NCI-H1930 (cell line): ENCODE measurements at places on chromosomes 3 and 15.

- no peak for DNase-seq
Observed at GRCh38 chr3:78844307-78844706, 923.5 kb downstream of the ROBO1 start.

- DNase-seq = no peak
Observed at GRCh38 chr3:161567577-161568361, 71.2 kb downstream of the OTOL1 start.

DNA sequence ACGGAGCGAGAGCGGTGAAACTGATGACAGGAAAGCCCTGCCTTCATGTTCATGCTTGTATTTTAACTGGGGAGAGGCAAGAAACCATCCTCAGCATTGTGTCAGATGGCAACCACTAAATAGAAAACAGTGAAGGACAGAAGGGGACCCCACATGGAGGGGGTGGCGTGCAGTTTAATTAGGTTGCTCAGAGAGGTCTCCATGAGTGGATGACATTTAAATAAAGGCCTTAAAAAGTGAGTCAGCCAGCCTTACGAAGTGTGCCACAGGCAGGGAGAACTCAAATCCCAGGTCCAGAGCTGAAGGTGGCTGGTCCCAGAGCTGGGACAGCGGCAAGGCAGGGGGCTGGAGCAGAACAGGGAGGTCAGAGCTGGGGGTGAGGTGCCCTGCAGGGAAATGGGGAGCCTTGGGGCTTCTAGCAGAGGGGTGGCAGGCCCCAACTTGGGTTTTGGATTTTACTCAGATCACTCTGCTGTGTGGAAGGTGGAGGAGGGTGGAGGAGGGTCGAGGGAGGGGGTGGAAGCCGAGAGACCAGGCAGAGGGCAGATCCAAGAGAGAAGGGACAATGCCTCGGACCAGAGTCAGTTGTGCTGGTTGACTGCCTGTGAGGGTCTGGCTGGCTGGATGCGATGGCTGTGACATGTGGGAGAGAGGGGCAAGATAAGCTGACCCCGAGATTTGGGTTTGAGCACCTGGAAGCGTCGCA, 73.7 kb downstream of the KLF13 start:
- no peak for DNase-seq

- DNase-seq = peak; percentile 53
Observed at GRCh38 chr3:195860456-195860855, 47.9 kb downstream of the TNK2 start.

DNA sequence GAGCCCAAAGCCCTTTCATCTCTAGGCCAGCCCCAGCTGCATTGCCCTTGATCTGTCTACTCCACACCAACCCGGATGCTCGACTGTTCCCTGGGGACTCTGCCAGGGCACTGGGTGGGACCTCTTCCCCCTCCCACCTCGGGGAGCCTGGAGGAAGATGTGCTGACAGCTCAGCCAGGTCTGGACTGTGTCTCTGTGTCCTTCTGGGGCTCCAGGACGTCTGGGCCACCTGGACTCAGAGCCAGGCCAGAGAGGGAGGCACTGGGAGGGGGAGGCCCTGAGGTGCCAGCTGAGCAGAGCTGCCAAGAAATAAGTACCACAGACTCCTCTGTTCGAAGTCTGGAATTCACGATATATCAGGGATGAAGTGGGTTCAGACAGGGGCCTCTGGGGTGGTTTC, 5.8 kb upstream of the HCN4 start:
- no peak for DNase-seq

- DNase-seq = no peak
Observed at GRCh38 chr3:59436164-59436958, 386.5 kb upstream of the CFAP20DC start.

- no peak for DNase-seq
Observed at GRCh38 chr15:93943586-93943985, 287.8 kb upstream of the MCTP2 start.

DNA sequence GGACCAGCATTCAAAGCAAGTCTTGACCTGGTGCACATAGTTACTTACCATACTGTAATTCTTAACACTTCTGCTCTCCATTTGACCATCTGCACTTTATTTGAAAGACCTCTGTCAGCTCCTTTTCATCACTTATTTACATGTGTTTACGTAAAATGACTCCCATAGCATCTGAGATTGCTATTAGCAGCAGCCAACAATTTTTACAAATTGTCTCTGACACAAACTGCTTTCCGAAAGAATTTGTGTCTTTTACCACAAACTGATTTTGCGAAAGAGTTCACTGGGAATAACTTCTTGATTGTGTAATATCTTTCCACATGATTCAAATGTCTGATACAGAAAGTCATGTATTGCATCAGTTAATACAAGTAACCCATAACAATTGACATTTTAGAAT, 144.1 kb upstream of the PEX5L start:
- DNase-seq = no peak

- DNase-seq = no peak
Observed at GRCh38 chr3:14862661-14863230, 44.0 kb downstream of the FGD5 start.

GRCh38 chr3:158768361-158768787, 33.5 kb upstream of the MFSD1 start:
- DNase-seq = no peak

GRCh38 chr15:67396114-67396513, 124.8 kb upstream of the C15orf61 start:
- DNase-seq = no peak

GRCh38 chr3:174596447-174596982, 262.6 kb upstream of the NAALADL2 start:
- no peak for DNase-seq

DNA sequence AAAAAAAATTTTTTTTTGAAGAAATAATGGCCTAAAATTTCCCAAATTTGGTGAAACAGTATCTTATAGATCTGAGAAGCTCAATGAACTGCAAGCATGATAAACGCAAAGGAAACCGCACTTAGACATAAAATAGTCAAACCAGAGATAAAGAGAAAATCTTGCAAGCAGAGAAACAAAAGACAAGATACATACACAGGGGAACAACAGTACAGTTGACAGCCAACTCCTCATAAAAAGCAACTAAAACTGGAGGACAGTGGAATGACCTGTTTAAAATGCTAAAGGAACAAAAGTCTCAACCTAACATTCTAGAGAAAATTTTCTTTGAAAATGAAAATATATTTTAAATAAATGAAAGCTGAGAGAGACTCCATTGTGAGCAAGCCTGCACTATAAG, 107.5 kb downstream of the RASA2 start:
- DNase-seq = no peak

DNA sequence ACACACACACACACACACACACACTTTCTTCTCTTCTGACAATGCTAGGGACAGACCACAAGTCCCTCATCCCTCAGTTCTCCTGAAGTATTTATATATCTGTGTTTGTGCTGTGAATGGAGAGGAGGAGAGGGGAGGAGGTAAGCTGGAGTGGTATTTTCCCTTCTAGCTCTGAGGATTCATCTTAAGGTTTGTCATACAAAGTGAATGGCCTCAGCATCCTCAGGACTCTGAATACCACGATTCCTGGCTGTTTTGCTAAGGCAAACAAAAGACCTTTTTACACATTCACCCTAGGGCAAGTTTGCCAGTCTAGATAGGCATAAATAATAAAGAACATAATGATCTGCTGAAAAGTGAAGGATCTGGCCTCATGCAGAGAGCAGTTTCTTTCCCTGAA, 65.7 kb upstream of the CHMP2B start:
- no peak for DNase-seq

- DNase-seq = no peak
Observed at GRCh38 chr3:162933656-162934055, 1437.0 kb downstream of the OTOL1 start.

DNA sequence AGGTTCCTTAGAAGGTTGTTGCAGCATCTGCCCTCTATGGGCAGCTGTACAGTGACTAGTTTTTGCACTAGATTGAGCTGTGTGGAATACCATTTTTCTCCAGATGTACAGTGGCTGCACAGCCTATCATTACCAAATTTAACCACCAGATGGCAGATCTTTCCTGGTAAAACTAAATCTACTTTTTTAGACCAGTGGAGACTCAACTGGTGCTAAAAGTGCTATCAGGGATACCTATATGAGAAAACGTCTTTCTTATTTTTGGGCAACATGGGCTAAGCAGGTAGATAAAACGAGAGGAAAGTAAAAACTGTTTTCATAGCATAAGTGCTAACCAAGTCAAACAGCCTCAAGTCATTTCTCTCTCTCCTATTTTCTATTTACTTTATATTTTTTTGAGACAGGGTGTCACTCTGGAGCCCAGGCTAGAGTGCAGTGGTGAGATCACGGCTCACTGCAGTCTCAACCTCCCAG, 21.2 kb downstream of the IGSF10 start:
- peak; percentile 32 for DNase-seq

DNA sequence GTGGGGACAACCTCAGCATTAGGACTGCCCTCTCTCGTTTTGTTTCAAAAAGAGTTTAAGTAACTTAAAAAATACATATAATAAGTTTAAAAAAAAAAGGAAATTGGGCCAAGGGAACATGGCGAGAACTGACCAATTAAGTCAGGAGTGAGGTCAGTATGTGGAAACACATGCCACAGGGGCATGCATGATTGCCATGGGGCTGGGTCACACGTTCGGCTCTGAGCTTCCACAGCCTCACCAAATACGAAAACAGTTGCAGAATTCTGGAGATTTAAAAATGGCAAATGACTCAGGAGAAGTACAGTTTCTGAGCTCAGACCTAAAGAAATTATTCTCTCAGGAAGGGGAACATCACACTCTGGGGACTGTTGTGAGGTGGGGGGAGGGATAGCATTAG, 24.1 kb downstream of the PDE8A start:
- DNase-seq = no peak

- DNase-seq = no peak
Observed at GRCh38 chr15:47820057-47820746, 102.9 kb downstream of the SEMA6D start.
